Stimulated activated CD8-positive, alpha-beta memory T cell treated with anti-CD3 and anti-CD28 coated beads, Interleukin-12 subunit alpha, Interleukin-12 subunit beta, amount 100 ng/mL, for 4 hours (primary cell): ENCODE measurements at places on chromosomes 11 and 22.

- no peak for DNase-seq
Measured at GRCh38 chr11:89442801-89443200, 48.4 kb downstream of the NOX4 start.

- DNase-seq, result no peak
Measured at GRCh38 chr11:121104312-121104762, 3.3 kb downstream of the TECTA start.

DNA sequence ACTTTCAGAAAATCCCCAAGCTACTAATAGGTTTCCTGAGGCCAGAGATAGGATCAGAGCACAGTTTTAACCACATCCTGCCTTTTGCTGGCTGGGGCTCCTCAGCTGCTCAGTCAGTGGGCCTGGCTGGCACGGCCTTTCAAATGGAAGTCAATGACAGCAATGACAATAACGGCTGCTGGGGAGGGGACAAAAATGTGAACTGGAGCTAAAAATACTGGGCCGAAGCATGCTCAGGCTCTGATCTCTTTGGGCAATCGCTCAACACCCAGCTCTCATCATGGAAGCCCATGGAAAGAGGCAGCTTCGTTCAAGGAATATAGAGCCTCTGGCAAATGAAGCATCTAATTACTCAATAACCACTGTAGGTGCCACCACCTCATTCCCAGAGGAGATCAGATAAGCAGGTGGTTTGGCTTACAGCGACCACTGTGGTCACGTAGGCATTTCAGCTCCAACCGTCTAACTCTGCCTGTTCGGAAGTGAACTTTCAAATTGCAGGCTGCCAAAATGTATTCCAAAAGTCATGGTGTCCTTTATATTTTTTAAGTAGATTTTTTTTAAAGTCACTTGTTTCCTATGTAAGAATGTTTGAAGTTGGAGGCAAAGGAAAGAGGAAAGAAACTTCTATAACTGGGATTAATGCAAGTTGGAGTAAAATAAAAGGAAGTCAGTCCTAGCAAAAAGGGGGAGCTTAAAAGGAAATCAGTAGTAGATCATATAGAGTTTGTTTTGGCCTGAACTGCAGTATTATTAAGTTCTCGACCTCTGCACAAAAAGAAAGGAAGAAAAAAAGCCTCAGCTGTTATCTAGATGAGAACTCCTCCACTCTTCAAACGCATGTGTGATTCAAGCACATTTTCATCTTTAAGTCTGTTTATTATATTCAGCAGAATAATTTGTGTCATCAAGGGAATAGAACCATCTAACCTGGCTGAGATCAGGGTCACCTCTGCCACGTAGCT is 14.1 kb downstream of the WT1 start:
- no peak for DNase-seq

DNA sequence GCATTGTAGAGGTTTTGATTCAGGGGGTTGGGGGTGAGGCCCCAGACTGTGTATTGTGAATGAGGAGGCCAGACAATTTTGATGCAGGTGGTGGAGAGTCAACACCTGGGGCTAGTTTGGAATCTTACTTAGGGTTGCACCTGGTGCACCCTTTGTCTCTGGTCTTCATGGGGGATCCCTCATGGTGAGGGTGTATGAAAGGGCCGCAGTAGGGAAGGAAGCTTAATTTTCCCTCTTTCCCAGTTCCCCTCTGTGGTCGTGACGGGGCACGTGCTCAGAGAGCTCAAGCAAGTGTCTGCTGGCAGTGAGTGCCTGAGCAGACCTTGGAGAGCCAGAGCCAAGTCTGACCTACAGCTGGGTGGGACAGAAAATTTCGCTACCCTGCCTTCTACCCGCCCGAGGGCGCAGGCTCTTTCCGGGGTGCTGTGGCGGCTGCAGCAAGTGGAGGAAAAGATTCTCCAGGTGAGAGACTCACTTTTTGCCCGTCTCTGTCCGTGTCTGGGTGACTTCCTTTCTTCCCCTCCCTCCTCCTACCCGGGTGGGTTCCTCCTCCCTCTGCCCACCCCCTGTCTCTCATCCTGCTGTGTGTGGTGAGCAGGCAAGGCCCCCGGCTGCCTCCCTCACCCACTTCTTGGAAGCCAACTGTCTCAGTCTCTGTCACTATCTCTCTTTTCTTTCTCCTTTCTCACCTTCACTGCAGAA is 131.7 kb downstream of the MICAL2 start:
- peak; percentile 15 for DNase-seq

GRCh38 chr22:21589396-21589795 is 21.9 kb downstream of the UBE2L3 start:
- no peak for DNase-seq

GRCh38 chr11:25943777-25944661 is 387.9 kb upstream of the ANO3 start:
- DNase-seq, result no peak

DNA sequence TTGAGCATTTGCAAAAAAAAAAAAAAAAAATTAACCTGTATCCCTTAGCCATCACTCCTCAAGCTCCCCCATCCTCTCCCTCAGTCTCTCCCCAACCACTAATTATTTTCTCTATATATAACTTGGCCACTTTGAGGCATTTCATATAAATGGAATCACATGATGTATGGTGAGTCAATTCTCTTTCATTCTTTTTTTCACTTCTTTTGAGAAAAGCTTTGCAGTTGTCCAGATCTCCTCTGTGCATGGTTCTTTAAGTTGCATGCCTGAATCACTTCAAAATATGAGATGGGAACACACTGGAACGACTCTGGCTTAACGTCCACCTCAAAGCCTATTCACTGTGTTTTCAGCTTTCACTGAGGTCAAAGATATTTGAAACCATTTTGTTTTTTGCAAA is 40.7 kb downstream of the SHANK2 start:
- no peak for DNase-seq

GRCh38 chr22:46518542-46519325 is 18.7 kb downstream of the CELSR1 start:
- no peak for DNase-seq

- no peak for DNase-seq
Measured at GRCh38 chr22:42328130-42328783, 57.8 kb upstream of the TCF20 start.

DNA sequence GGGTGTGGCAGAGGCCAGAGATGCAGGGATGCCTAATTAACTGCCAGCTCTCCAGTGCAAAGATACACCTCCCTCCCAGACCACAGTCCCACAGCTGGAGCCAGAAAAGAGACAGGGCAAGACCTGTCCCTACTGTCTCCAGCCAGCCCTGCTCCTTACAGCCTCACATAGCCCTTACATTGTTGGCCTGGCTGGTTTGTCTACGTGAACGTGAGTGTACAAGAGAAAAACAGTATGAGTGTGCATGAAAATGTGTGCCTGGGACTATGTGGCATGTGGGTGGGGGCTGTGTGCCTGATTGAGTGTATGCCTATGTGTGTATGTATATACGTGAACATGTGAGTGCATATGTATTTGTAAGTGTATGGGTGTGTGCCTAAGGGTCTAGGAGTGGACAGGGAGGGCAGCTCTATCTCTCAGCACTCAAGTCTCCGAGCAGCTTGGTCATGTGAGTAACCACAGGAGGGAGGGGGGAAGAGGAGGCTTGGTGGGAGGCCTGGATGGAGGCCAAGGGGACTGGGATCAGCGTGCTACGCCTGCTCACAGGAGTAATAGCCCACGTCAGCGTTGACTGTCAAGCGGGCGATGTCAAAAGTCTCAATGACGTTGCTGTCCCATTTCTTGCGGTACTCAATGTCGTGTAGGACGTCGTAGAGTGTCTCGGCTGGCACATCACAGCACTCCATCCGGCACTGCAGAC is 6.6 kb upstream of the ARAP1 start:
- DNase-seq, result no peak

GRCh38 chr11:68008381-68009337 is 1.5 kb upstream of the ALDH3B1 start:
- DNase-seq, result no peak

- no peak for DNase-seq
Measured at GRCh38 chr11:113528982-113529381, 53.8 kb upstream of the DRD2 start.

DNA sequence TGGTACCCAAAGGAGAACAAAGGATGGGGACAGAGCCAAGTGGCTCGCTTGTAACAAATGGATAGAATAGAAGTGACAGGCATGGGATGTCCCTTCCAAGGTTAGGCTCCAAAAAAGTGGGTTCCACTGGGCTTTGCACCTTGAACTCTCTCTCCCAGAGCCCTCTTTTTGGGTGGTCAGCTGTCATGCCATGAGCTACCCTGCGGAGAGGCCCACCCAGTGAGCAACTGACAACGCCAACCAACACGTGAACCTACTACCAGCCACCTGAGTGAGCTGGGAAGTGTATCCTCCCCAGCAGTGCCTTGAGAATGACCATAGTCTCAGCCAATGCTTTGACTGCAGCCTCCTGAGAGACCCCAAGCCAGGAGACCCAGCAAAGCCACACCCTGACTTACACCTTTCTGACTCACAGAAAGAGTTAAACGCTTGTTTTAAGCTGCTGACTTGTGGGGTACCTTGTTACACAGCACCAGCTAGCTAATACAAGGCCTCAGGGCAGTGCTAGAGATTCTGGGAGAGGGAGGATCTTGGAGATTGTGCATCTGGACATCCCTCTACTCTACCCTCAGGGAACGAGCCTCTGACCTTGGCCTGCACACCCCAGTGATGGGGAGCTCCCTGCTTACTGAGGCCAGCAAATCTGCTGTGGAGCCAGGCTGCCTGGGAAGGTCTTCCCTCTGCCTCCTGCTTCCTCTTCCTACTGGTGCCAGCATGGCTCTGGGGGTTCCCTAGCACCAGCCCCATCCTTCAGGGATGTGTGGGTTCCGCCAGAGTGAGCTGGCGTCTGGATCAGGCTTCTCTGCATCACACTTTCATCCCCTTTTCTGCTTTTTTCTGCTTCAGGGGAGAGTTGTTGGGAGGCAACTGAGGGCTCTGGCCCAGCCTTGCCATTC is 29.1 kb upstream of the RFPL3 start:
- no peak for DNase-seq
